Umbilical cord (tissue), 2 donors: ENCODE measurements at places on chromosomes 12 and 14.

DNA sequence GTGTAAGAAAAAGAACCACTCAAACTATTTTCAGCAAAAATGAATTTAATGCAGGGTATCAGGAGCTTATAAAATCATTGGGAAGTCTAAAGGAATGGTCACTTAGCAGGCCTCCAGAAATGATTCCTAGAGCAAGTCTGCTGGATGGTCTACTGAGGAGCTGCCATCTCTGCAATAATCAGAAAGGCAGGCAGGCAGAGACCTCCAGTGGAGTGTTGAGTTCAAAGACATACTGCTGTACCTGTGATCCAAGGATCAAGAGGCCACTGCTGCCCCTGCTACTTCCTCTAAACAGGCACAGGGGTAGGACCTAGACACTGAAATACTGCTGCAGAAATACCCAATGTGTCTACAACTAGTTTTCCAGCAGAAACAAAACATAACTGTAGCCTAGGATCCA lies 14.5 kb upstream of the KICS2 start:
- DNase-seq, result no peak

- no peak for DNase-seq
Measured at GRCh38 chr14:96062506-96062905, 23.3 kb downstream of the C14orf132 start.

DNA sequence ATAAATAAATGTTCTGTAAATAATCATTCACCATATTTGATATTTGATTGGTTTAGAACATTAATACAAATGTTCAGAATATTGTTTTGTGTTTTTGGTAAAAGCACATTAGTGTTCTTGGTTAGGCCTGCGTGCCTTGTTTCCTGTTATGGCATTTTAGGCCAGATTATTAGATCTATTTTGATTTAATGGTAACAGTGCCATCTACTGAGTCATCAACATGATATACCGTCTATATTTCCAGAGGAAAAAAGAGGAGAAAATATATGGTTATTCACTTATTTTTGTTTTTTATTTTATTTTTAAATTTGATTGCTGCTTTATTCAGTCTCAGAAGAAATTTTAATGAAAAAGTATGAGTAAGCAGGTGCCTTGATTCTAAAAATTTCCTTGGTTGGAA lies 60.3 kb downstream of the GPHN start:
- no peak for DNase-seq

- no peak for DNase-seq
Measured at GRCh38 chr12:20211541-20211940, 156.8 kb upstream of the PDE3A start.

DNA sequence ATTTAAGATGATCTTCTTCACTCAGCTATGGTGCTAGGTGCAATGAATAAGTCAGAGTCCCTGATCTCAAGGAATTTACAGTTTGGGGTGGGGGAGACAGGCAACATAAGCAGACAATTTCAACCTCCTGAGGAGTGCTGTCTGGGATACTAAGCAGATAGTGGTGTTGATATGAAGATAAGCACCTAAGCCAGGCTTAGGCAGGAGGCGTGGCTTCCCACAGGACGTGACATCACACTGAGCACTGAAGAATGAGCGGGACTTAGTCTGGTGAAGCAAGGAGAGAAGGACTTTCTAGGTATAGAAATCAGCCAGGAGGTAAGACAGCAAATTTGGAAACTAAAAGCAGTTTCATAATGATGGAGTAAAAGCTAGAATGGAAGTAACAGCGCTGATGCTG lies 6.8 kb downstream of the PRPH start:
- DNase-seq, result no peak

DNA sequence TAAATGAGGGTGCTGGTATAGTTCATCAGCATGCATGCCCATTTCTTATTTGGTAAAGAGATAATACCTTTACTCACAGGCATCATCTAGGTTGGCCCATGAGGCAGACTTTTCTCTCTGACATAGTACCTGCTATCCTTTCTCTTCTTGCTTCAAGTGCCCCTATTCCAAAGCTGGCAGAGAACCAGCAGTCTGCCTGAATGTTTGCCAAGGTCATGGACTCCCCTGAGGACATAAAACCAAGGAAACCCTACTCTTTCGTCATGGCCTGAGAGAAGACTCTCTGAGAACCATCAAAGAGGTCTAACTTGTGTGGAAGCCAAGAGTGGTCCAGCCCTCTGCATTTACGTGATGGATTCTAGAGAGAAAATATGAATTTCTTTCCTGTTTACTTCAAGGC lies 11.9 kb downstream of the PPP1R36 start:
- DNase-seq, result no peak
